ENCODE measurements at places on chromosomes 6 and 20.

DNA sequence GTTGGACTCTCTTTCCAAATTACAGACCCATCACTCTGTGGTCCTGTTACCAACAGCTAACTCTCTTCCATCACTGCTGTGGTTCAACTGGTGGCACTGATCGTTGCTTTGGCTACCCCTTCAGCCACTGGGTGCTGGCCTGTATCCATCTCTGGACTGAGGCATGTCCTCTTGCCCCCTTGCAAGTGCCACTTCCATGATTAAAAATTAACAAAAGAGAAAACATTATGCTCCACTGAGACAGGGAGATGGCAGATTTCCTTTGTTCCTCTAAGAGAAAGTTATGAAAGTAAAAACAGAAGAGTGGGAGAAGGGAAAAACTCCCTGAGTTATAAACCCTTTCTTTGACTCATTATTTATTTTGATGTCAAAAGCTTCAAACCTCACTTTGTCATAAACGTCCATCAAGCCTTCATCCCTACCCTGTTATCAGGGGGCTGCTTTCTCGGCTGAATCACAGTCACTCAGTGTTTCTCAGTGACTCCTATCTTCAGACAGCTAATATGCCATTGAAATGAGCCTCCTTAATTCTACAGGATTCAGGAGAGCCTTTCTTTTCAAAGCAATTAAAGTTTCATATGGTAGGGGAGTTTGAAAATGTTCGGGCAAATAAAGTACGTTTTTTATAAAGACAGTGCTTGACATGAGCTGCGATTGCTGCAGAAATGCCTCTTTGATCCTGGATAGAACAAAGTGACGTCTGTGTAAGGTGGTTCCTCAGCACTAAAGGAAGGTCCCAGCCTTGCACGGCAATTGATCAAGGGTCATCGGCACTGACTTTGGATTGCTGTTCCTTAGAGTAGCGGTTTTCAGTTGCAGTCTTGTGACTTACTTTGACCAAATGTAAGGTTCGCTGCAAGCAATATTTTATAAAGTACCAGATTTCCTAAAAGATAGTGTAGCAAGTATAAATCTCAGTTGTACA is 49.9 kb upstream of the PBOV1 start:
- DNase-seq, result no peak

DNA sequence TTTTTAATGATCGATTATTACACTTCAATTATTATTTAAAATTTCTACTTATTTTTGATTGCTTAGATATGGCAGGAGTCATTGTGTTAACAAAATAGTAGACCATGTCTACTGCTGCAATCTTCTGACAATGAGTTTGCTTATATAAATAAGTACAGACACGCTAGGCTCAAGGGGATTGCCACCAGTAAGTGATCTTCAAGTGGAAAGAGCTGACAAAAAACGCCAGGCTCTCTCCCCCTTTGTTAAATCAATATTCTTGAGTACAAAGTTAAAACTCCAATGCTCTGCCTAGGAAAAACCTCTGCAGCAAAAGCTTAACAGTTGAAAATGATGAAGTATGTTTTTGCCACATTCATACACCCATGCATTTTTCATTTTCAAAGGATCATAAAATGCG is 738.1 kb downstream of the HDGFL1 start:
- no peak for DNase-seq

DNA sequence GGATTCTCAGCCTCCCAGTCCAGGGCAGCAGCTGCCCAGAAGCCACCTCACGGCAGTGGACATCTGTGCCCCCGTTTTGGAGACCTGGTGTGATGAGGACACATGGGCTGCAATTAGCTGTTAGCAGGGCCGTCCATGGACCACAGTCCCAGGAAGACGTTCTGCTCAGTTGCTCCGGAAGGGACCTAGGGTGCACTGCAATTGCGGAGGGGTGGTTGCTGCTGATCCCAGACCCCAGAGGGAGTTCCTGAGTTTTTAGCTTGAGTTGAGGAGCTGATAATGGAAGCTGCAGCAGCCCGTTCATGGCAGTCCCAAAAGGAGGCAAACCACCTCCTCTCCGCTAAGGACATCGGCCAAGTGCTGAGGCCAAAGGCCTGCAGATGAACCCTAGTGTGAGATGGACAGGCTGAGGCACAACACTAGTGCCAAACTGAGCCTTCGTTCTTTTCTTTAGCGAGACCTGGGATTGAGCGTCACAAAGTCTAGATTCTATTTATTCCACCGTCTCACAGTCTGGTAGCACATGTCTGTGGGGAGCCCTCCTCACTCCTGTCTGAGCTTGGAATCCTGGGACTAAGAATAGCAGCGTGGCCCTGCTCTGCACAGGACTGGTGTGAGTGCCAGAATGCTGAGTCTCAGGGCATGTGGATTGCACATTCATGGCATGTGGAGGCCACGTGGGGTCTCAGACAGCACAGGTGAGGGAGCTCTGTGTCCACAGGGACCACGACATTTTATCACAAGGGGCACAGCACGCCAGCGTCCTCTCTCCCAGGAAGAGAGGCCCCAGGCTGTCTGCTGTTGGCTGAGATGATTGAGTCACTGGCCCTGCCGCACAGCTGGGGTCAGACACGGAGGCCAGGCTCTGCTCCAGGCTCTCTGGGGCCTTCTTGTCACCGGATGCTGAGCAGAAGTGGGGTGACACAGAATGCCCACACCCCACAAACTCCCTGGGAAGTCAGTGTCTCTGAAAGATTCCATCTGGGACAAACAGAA is 113.4 kb downstream of the PSMB1 start:
- peak; percentile 27 for DNase-seq

- DNase-seq, result no peak
Observed at GRCh38 chr20:12997128-12997655, 11.6 kb upstream of the SPTLC3 start.

DNA sequence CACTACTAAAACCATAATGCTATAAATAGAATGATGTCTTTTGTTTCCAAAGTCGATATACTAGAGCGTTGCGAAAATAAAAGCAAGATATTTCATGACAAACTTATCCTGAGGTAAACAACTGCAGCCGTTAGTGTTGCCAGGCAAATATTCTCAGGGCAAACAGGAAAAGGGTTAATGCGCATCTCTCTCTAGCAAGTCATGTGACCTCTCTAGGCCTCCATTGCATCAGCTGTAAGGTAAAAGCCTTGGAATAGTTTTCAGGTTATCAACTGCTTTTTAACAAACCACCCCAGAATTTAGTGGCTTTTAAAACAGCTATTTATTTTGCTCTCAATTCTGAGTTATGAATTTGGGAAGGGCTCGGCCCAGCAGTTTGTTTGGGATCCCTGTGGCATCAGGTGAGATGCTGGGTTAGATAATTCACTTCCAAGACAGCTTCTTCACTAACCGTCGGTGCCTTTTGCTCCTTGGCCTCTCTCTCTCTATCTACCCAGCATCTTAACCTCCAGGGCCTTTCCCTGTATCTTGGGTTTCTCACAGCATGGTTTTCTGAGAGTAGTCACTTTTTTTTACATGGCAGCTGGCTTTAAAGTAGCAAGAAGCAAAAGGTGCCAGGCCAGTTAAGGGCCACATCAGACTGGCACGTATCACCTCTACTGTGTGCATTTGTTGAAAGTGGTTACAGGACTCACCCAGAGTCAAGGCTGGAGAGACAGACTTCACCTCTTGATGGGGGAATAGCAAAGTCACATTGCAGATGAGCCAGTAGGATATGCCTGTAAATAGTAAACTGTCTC is 39.2 kb upstream of the LTV1 start:
- no peak for DNase-seq

DNA sequence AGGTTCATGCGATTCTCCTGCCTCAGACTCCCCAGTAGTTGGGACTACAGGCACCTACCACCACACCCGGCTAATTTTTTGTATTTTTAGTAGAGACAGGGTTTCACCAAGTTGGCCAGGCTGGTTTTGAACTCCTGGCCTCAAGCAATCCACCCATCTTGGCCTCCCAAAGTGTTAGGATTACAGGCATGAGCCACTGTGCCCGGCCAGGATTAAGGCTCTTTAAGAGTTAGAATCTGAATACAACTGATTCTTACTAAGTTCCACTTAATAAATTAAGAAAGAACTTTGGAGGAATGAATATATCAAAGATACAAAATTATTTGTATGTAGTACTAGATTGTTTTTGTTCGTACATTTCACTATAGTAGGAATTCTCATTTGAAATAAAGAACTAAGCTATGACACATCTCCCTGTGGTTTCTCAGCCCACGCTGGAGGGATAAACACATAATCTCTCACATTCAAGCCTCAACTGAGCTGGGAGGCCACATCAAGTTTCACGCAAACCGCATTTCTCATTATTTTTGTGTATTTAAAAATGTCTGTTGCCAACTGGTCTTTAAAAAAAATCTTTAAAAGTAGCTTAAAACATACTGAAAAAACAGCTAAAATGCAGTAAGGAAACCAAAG is 34.2 kb downstream of the DTNBP1 start:
- DNase-seq, result peak; percentile 35

DNA sequence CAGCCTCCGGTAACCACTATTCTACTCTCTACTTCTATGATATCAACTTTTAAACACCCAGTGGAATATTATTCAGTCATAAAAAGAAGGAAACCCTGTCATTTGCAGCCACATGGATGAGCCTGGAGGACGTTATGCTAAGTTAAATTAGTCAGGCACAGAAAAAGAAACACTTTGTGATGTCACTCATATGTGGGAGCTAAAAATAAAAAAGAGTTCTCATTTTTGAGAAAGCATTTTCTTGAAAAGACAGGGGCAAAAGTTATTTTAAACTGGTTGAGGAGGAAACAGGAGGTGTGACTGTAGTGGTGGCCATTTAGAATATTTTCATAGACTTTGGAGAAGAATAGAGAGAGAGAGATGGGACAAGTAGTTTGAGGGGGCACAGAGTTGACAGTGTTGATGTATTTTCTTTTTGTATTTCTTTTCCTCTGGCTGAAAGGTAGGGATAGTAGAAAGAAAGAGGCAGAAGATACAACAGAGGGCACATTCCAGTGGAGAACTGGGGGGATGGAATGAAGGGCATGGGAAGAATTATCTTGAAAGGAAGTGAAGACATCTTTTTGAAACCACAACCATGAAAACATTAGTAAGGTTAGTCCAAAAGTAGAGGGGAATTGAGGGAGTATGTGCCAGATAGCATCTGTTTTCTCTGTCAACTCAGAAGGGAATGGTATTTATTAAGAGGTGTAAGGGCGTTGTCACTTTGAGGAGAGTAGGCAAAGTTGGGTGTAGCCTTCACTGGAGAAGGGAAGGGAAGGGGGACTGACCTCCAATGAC is 181.3 kb upstream of the GMDS start:
- DNase-seq, result no peak

GRCh38 chr6:105804424-105804823 is 281.7 kb upstream of the PRDM1 start:
- DNase-seq, result peak; percentile 18

- DNase-seq, result no peak
Observed at GRCh38 chr20:21517566-21518277, 3.9 kb upstream of the NKX2-2 start.

DNA sequence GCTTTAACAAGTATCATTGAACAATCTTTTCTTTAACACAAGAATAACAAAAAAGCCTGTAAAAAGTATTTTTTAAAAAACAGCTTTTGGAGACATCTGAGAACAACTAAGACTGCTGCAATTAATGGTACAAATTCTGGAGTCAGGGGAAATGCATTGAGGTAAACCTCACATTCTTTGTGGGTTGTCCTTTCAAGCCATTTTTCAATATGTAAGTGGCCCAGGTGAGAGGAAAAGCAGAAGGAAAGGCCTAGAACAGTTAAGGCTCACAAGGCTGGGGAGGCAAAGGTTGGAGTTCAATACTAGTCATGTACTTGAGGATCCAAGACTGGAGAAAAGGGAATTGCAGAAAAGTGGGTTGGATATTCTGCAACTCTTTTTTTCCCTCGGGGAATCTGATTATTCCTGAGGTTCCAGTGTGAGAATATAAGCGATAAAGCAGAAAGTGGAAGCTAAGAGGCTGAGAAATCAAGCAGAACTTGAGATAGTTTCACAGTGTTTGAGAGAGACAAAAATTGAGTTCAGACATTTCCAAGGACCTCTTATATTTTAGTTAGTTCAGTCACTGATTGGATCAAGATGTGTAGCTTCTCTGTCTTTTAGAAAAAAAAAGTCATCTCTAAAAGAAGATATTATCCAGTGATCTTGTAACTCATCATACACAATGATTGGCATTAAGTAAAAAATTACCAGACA is 25.0 kb upstream of the TXLNB start:
- no peak for DNase-seq

- DNase-seq, result no peak
Observed at GRCh38 chr6:1442929-1443328, 53.6 kb downstream of the FOXF2 start.

DNA sequence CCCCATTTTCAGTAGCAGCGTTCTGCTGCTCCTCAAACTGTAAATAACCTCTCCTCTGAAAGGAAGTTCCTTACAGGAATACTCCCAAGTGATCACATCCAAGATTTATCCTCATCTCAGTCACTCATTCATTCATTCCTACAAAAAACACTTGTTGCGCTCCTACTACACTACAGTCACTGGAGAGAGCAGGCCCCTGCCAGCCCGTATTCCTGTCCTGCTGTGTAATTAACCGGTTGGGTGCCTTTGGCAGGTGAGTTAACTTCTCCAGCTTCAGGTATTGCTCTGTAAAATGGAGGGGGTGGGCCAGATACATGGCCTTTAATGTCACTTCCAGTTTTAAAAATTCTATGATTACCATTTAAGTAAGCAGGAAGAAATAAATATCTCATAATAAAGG is 15.0 kb upstream of the ZBTB24 start:
- DNase-seq, result no peak

DNA sequence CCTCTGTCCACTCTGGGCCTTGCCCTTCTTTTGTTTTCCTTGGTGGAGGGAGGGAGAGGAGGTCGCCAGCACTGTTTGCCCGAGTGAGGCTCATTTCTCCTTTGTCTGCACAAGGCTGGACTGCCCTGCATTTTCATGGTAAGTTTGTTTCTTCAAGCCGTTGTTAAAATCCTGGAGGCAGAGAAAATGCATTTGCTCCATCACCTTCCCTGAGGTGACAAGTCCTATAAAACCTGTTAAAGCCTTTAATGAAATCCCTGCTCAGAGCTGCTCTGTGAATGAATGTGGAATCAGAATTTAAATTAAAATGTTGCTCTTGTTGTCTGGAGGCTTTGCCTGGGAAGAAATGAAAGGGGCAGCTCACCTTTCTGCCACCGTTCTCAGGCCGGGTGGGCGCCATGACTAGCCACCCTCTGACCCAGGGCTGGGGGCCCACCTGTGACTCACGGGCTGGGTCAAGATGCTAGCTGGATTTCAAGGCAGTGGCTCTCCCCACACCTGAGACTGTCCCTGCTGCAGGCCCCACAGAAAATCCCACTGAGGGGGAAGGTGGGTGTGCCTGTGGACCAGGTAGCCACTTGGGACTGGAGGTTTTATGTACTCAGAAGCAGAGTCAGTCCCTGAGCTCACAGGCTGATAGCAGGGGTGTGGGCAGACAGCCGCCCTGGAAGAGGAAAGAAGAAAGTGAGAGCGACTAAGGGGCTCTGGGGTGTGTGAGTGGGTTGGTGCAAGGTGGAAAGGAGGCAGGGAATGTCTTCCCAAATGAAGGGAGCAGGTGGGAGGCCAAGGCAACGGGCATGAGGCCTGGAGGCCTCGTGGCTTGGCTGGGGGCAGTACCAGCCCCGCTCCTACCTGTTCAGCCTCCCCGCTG is 24.0 kb upstream of the MYT1 start:
- DNase-seq, result no peak

DNA sequence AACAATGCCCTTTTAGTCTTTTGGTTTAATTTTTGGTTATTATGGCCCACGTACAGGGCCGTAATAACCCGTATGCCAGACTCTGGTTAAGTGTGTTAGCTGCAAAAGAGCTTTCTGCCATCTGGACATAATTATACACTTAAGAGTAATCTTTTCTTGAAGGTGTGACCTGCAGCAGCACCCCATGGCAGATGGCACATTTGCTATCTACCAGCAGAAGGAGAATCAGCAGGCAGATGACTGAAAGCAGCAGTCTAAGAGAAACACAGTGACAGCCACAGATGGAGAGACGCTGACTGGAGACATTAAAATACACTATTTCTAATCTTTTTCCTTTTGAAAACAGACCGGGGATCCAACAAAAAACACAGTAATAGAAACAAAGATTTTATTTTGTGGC is 18.7 kb downstream of the ASF1A start:
- DNase-seq, result no peak

Measured in HTR-8/SVneo (cell line).